Right forelimb (tissue), 1 donor: ENCODE measurements at places on chromosomes 16 and 17.

DNA sequence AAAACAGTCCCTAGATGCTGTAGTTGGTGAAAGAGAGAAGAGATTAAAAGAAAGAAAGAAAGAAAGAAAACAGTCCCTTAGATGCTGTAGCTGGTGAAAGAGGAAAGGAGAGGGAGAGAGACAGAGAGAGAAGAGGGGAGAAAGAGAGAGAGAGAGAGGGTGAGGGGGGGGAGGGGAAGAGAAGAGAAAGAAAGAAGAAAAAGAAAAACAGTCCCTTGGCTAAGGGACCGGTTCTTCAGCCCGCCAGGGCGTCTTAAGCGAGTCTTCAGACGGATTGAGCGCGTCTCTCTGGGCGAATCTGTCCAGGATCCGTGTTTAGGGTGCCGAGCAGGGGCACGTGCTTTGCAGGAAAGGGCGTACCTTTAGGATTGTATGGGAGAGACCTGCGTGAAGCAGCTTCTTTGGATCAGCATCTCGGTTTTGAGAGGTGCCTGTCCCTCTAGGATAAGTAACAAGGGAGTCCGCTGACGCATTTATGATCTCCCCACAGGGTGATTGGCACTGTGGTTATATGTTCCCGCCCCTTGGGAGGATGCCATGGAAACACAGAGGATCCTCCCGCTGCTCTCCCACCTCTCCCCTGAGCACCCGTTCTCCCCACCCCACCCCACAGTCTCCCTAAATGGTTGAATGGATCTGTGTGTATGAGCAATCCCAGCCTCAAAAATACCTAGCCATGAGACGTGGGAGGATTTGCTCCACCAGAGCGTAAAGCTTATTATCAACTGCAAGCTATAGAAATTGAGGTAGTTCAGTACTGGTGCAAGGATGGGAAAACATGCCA is 16.7 kb downstream of the GNGT2 start:
- DNase-seq: peak; percentile 51

GRCh38 chr16:84823484-84823883 is 3.7 kb downstream of the CRISPLD2 start:
- no peak for DNase-seq

- DNase-seq: no peak
These were observed 73.2 kb downstream of the RTN4RL1 start for GRCh38 chr17:1951920-1952319.

DNA sequence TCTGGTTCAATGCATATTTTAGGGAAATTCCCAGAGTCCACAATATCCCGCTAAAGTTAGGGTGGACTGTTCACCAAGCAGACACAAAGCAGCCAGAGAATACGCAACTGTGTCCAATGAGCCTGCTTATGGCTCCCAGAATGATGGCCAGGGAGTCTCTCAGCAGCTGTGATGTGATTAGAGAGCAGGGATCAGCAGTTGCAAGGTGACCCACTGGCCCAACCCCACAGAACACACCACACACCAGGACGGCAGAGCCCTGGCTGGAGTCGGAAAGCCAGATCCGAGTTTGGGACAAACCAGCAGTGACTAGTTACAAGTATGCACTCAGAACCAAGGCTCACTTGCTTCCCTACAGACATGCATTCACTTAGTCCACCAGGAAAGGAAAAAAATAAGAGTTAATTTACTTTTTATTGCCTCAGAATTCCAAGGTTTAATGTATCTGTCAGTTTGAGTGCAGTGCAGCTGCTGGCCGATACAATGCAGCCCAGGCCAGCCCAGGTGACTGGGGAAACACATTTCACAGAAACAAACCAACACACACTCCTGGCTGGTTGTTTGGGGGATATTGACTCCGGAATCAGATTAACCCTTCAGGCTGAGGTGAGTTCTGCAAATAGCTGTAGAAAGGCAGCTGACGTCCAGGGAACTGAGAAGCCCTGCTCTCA is 121.7 kb downstream of the HIC1 start:
- DNase-seq: no peak

DNA sequence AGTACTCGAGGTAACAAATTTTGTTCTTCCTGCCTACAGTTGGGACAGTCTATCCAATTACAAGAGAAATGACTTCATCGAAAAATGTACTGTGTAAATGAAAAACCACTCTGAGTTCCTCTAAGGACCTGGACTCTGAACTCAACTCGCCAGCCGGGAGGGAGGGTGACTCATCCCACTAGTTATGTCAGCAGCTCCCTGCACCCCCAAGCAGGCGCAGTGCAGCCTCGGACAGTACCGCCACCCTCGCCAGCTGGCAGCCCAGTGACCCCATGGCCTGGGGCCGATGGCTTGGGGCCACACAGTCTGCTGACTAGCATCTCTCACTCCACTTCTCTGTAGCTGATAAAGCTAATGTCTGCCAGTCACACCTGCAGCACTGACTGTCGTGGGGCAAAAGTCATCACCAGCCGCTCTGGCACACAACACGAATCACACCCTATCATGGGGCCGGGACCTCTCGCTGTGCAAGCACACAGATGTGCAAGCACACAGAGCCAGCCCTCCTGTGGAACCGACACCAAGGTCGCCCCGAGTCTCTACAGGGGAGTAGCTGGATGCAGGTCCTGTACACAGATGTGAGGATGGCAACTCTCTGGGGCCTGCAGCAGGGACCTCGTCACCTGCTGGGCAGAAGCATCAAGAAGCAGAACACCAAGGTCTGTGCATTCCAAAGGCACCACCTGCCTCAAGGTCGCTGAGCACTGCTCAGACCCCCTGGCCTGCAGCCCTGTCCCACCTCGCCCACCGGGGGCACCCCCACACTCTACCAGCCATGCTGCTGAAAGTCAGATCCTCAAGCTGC is 5.7 kb downstream of the CSNK1D start:
- peak; percentile 68 for DNase-seq

GRCh38 chr17:34024386-34024785 is 230.7 kb upstream of the CCL2 start:
- no peak for DNase-seq

- peak; percentile 2 for DNase-seq
These were observed 55.3 kb downstream of the ARHGAP27 start for GRCh38 chr17:45377401-45377800.

DNA sequence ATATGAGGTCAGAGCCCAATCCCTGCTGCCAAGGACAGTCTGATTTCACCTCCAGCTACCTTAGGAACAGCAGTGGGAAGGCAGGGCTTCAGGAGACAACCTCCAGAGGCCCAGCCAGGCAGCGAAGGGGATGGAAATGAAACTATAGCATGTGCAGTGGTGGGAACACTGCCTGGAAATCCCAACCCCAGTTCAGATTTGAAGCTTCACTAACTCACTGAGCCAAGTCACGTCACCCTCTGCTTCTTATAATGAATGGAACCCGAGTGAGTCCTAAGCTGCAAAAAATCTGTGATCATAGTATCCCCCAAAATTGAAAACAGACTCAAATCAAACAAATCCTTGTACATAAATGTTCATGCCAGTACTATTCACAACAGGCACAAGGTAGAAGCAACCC is 36.0 kb upstream of the SLC39A11 start:
- no peak for DNase-seq

DNA sequence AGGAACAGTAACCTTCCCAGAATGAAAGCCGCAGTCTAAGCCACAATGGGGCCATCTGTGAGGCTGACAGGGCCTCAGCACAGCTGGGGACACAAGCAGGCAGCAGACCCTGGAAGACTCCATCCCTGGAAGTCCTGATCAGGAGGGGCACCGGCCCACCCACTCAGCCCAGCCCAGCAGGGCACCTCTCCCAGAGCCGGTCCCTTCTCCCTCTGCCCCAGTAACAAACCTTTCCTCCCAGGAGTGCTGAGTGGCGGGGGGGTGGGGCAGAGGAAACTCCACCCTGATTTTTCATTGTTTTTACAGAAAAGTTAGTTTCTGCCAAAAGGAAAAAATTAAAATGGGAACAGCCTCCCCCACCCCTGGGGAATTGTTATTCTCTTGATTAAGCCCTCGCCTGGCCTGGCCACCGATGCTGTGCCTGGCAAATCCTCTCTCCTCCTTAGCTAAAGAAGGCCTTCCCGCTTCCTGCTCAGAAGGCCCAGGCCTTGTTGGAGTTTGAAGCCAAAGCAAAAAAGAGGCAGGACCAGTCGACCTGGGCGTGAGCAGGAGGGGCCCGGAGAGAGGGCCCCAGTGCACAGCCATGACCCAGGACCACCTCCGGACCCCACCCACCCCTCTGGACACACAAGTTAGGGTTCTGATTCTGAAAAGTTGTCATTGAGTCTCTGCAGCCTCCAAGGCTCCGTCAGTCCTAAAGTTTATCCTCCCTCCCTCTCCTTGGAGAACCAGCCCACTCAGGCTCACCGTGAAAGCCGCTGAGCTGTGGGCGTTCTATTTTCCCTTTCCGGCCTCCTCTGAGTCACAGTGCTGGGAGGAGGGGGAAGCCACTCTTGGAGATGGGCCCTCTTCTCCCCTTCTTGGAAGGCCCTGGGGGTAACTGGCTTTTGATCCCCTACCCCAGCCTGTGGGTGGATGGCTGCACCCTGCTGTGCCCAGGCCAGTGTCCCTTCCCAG is 128.4 kb upstream of the TNRC6C start:
- peak; percentile 75 for DNase-seq

DNA sequence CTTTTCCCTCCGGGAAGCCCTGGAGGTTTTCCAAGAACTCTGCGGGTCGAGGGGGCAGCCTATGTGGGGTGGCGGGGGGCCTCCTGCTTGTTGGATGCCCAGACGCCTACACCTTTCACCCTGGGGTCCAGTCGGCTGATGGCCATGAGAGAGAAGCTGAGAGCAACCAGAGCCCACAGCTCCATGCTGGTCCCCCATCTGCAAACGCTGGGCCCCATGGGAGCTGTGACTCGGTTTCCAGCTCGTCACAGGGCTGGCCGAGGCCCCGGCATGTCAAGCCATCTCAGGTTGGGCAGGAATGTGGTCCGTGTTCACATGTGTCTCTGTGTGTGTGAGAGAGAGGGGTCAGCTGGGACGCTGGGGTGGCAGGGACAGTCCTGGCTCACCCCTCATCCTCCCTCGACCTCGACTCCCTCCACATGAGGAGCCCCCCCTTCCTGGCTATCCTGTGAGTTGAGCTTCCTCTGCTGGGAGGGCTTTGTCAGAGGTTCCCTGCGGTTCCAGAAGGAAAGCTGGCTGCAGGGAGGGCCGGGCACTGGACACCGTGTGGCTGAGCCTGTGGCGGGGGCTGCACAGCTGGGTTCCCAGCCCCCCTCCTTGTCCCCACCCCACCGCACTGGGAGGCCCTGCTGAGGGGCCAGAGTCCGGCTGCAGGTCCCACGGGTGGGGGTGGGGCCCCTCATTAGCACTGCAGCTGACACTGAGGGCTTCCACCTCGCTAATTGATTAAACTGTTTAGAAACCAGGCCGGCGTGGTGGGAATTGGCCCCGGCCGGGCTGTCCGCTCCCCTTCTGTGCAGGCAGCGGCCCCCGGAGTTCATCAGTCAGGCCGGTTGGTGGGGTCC is 19.1 kb downstream of the METRNL start:
- peak; percentile 70 for DNase-seq

DNA sequence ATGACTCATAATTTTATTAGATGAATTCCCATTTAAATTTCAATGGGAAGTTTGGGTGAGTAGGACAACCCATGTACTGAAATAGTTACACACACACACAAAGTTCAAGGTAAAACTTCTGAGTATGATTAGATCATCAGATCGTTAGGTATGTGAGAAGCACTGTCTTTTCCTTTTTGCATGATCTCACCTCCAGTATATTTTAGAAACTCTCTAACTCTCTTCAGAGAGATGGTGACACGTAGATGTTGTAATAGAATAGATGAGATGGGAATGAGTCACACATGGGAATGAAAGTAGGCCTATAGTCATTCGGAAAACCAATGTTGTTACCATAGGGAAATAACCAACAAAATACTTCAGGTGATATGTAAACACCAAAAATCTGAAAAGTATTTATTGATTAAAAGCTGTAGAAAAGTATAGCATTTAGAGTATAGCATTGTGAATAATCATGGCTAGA is 22.2 kb downstream of the KRT23 start:
- no peak for DNase-seq

- DNase-seq: no peak
These were observed 2.1 kb upstream of the CEP295NL start for GRCh38 chr17:78905116-78905515.

DNA sequence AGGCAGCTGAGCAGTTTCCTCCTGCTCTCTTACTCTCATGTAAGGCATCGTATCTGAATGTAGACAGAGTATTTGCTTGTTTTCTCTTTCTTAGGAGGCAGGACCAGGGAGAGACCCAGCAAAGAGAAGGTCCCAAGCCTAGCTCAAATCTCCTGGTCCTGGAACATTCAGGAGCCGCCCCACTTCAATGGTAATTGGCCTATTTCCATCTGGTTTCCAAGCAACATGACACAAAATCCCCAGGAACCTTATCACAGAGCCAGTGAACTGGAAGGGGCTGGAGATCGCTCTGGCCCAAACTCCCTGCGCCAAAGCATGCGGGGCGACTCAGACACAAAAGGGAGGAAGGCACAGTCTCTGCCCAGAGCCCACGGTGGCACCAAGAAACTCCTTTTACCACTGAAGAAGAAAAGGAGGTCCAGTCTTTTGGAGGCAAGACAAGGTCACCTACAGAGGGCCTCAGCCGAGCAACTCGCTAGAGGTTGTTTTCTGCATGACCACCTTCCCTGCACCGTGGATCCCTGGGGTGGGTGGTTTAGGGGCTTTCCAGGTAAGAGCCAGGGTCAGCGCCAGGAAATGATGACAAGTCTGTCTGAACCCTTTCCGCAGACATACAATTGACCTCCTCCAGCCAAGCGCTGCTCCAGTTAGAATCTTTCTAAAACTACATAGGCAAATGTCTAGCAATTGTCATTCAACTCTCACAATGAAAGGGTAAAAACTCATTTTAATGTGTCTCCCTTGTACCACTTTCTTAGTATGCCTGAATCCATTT is 394.7 kb downstream of the SOX9 start:
- no peak for DNase-seq

DNA sequence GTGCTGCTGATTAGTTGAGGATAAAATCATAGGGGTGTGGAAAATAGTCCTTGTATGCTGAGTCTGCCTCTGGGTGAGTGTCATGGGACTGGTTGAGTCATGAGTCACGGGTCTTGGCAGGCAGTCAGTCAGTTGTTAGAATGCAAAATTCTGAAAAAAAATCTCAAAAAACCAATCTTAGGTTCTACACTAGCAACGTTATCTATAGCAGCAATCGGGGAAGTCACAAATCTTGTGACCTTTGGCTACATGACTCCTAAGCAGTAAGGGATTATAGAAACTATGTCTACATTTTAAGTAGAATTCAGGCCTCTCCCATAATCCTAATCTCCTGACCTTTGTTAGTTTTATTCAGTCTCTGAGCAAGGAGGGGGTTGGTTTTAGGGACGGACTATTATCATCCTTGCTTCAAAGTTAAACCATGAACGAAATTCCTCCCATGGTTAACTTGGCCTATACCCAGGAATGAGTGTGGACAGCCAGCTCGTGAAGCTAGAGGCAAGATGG is 18.0 kb upstream of the PMFBP1 start:
- no peak for DNase-seq

- no peak for DNase-seq
These were observed at the start of gene CES3 for GRCh38 chr16:66961065-66961744. TSS of gene CES3 (plus strand) at chr16:66961266. CDS start at chr16:66961308, 42 bp downstream.
